PC-3 (cell line): ENCODE measurements at places on chromosomes 4 and X. TPM values are rescaled to one million over a fixed set of nuclear protein-coding genes. Genes with fewer than 3 reads are reported as not detected.

Gene FGFBP2
- total RNA-seq: not detected in 2 replicates

Gene SLAIN2
- total RNA-seq: 12.5 and 17.6 TPM in 2 replicates

Gene XPNPEP2
- total RNA-seq: not detected in 2 replicates

Gene CT47B1
- total RNA-seq: not detected in 2 replicates

Gene ERCC6L
- total RNA-seq: 13.0 and 14.6 TPM in 2 replicates

Gene CXCL8
- 360 and 477 TPM in 2 replicates for total RNA-seq

DNA sequence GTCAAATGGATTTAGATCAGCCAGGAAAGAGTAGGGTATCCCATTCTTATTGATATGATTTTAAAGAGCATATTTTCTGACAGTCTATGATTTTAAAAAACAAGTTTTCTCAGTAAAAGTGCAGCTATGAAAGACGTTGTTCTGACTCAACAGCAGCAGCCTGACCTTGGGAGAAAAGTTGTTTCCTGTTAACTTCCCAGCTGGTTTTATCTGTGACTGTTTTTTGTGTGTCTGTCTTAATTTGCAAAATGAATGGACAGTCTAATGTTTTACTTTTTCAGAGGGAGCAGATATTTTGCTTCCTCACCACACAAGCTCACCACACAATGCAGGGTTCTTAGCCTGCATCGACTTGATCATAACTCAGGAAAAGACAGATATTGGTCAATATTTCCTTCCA, 764 bp upstream of the MTHFD2L start:
- DNase-seq: no peak

DNA sequence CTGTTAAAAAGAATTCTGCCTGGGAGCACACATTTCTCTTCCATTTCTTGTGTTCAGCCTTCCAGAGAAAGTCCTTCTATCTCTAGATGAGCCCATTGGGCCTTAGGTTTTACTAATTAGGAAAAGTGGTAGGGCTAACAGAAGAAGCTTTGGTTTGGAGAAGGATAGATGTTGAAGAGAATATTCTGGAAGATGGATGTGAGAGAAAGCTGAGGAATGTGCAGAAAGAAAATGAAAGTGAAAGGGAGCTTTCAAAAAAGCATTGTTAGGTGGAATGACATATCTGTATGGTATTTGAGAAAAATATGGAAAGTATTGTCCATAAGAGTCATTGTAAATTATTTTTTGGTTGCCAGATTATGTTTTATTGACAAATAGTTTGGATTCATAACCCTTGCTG, 474.8 kb upstream of the SLIT2 start:
- DNase-seq: peak; percentile 48

GRCh38 chr4:102008711-102009110, 218.2 kb downstream of the BANK1 start:
- DNase-seq: no peak

DNA sequence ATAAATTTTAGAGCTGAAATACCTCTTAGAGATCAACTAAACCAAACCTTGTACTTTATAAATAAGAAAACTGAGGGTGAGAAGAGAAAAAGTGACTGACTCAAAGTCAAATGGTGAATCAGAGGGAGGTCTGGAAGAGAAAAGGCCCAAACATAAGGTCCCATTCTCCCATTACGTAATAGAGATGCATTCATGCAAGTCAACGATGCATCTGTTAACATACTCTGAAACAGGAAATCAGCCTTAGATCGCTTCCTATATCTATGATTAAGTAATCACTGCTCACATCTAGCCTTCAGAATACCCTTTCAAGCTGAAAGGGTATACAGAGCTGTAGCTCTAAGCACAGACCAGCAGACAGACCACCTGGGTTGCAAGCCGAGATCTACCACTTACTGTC, 6.5 kb downstream of the RNF150 start:
- no peak for DNase-seq

- DNase-seq: no peak
Measured at GRCh38 chr4:185004562-185005218, 13.6 kb upstream of the HELT start.

GRCh38 chrX:70479922-70480659, 35.5 kb downstream of the DLG3 start:
- peak; percentile 44 for DNase-seq

DNA sequence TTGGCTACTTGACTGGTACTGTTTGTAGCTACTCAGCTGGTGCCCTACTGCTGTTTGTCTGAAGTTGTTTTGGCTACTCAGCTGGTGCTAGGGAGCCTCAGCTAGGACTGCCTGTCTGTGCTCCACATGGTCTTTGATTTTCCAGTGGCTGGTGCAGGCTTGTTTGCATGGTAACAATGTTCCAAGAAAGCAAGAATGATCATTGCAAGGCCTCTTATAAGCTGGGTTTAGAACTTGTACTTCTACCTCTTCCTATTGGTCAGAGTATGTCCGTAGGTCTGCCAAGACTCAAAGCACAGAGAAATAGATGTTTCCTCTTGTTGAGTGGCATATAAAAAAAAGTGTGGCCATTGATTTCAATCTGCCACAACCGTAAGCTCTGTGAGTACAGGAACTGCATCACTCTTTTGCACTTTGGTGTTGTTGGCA, 17.6 kb downstream of the NFKB1 start:
- DNase-seq: no peak

- DNase-seq: no peak
Measured at GRCh38 chr4:130812117-130812765, 1716.3 kb downstream of the C4orf33 start.

DNA sequence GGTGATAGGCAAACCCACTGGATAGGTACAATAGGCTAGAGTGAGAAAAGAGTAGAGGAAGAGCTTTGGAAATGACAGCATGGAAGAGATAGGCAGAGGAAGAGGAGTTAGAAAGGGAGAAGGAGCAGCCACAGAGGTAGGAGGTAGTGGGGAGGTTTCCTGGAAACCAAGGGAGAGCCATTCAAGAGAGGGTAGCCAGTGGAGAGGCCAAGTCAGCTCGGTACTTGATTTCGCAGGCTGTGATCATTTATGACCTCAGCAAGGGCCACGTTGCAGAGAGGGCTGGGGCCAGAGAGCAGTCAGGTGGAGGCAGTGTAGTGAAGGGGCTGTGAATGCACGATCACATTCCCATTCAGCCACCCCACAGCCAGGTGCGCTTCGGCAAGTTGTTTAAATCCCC, 76.0 kb downstream of the TMEM131L start:
- DNase-seq: no peak

DNA sequence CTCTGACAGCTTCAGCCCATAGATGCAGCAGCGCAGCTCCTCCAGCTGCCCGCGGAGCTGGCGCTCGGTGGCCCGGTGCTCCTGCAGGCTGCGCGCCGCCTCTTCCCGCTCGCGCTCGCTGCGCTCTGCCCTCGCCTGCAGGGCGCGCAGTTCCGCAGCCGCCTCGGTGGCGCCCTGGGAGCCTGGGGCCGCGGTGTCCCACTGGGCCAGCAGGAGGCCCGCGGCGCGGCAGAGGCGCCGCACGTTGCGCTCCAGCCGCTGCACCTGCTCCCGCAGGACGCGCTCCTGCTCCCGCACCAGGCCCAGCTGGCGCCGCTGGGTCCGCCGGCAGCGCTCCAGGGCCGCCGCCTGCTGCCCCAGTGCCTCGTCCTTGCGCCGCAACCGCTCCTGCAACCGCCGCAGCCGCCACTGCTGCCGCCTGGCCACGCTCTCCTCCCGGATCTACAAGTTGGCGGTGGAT, 10.1 kb downstream of the C4orf50 start:
- DNase-seq: no peak
